ENCODE measurements at places on chromosomes 4 and X. TPM values are rescaled to one million over a fixed set of nuclear protein-coding genes. Genes with fewer than 3 reads are reported as not detected.

DNA sequence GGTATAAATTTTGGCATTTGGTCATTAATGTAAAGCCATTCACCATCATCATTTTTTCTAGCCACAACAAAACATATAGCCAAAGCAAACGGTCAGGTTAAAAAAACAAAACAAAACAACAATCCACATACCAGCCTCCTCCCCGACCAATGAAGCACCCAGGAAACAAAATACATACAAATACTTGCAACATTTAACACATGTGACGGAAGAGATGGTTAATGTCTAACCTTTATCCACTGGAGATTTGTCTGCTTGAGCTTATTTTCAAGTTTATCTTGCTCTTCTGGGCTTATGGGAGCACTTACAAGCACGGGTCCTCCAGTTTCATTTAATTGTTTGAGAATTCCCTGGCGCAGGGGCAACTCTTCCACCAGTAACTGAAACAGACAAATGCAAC, 857.5 kb upstream of the FTHL17 start:
- DNase-seq, result no peak

- no peak for DNase-seq
These were observed 5.5 kb downstream of the GRIA2 start for GRCh38 chr4:157226035-157226434.

GRCh38 chrX:48971249-48972219, at the start of gene KCND1:
KCND1 (minus strand) TSS chrX:48971844; CDS start chrX:48970271, 1,573 bp downstream.
- no peak for DNase-seq

GRCh38 chrX:130158311-130158710, 7.3 kb downstream of the AIFM1 start:
- DNase-seq, result no peak

DNA sequence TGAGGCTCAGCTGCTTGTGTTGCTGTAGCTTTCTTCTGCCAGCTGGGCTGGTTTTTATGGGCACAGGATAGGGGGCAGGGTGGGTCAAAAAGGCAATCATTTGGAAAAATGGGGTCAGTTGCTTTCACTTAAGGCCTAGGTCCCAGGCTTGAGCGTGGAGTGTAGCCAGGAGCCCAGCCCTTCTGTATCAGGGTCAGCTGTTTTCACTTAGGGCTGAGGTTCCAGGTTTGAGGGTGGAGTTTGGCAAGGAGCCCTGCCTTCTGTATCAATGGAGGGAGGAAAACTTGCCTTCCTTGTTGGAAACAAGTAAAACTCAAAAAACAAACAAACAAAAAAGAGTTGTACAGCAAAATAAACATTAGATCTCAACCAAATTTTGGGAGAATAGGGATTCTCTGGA, 37.0 kb upstream of the UGT8 start:
- no peak for DNase-seq

DNA sequence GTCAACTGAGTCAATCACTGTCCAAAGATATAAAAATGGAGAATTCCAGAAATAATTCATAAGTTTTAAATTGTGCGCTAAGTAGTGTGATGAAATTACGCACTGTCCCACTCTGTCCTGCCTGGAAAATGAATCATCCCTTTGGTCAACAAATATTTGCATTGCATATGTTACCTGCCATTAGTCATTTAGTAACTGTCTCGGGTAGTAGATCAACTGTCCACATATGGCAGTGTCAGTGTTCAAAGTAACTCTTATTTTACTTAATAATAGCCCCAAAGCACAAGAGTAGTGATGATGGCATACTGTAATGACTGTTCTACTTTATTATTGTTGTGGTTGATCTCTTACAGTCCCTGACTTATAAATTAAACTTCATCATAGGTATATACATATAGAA, 3.4 kb downstream of the YTHDC1 start:
- no peak for DNase-seq

GRCh38 chr4:165111906-165112367, 723 bp downstream of the TMEM192 start:
- no peak for DNase-seq

GRCh38 chr4:128477540-128477939, 189.9 kb upstream of the PGRMC2 start:
- no peak for DNase-seq

The SMAD1 gene
- total RNA-seq, result 3.8 TPM

The ITM2A gene
- 110 TPM for total RNA-seq

The SERTM2 gene
- total RNA-seq, result not detected

The HDAC6 gene
- 189 TPM for total RNA-seq

The ABCD1 gene
- total RNA-seq, result 5.6 TPM

The MAGEA3 gene
- total RNA-seq, result not detected
